ENCODE measurements at places on chromosomes 5 and 9.

GRCh38 chr9:34796924-34797323, 87.0 kb upstream of the CCL21 start:
- no peak for DNase-seq

DNA sequence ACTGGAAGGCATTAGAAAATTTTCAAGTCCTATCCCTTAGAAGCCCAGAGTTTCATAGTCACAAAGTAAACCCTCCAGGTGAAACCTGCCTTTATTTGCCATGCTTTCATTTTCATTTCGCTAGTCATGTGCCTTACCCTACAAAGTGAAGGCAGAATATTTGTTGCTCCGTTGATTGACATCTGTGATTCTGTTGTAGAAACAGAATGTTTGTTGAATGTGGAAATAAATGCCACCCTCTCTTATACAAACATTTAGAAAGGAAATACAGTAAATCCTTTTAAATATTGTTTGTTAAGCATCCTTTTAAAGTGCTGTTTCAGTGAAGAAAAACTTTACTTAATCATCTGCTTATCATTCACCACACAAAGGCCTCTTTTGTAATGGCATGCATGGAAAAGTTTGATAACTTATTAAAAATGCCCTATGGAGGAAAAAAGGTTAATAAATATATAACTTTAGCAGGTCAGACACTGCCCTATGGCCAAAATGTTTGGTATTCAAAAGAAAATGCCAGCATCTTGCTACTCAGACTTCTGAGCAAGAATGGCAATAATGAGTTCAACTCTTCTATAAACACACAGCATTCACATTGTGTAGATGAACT, 34.3 kb upstream of the CAST start:
- no peak for DNase-seq

DNA sequence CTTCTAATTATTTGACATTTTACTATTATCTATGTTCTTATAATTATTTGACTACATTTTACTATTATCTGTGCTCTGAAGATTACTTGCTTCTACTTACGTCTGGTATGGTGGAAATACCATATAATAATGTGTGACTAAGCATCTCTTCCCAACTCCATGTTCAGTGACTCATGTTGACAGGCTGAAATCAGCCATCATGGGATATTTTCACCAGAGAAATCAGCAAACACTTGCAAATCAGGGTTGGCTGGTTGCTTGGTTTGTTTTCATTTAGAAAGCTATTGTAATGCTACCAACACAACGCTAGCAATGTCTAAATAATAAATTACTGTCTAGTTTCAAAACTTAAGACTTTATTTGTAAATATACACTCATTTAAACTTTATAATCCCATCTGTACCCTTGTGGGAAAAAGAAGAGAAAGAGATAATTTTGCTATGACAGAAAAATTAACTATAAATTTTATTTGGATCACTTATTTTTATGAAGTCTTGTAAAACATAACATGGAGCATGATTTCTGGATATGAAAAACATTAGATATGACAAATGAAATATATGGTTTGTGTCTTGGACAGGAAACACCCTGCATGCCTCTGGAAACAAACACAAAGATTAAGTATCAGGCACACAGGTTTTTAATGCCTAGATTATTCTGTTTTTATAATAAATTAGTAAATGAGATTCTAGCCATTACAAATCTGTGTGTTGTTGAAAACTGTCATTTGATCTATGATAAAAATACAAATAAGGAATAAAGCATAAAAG, 337.6 kb downstream of the BNC2 start:
- no peak for DNase-seq

- DNase-seq = no peak
Measured at GRCh38 chr9:93422977-93423616, 28.4 kb upstream of the FAM120A start.

DNA sequence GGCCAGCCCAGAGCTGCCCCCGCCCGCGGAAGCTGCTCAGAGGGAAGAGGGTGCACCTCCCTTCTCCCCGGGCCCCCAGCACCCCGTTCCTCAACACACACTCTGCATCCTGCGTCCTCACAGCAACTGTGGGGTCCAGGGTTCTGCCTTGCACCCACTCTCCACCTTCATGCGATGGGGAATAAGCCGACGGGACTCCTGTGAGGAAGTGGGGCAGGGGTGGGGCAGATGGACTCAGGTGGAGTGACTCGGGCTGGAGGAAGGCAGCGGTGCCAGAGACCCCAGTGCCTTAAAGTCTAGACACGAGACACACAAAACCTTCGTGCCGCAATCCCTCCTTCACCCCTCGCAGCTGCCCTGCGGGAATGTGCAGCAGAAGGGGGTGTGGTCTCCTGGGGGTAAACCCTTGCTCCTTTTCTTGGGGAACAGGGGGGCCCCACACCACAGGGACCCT, 8.6 kb downstream of the BRD3 start:
- no peak for DNase-seq

GRCh38 chr5:137492331-137492730, 6.8 kb downstream of the SPOCK1 start:
- DNase-seq = no peak

GRCh38 chr5:34524123-34524522, 132.0 kb upstream of the RAI14 start:
- DNase-seq = no peak

Measured in activated naive CD4-positive, alpha-beta T cell treated with anti-CD3 and anti-CD28 coated beads for 36 hours (primary cell).